ENCODE measurements at places on chromosomes 1 and 21.

DNA sequence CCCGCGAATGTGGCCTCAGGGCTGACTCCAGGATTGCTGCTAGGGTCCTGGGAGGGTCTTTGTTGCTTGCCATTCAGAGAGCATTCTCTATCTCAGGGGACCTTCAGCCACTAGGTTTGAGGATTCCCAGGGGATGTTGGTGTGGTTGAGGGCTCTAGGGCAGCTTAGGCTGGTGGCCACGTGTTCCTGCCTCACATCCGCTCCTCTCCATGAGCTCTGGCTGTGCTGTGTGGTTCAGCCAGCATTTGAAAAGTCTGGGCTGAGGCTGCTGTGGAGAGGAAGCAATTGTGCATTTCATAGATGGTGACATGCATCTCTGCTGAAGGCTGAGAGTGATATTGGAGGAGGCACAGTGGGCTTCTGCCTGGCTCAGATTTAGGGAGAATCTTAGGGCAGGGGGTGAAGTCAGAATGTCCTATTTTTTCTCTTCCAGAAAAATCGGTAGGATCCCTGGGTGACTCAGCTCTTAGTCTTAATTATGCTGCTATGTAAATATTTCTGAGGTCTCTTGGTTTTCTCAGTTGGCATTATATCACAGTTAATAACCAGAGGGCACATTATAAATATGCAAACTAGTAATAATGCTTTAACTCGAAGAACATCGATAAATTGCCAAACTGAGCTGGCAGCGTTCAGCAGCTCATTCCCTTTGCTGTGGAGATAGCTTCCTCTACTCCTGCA is 182.3 kb downstream of the CAMTA1 start:
- no peak for DNase-seq

DNA sequence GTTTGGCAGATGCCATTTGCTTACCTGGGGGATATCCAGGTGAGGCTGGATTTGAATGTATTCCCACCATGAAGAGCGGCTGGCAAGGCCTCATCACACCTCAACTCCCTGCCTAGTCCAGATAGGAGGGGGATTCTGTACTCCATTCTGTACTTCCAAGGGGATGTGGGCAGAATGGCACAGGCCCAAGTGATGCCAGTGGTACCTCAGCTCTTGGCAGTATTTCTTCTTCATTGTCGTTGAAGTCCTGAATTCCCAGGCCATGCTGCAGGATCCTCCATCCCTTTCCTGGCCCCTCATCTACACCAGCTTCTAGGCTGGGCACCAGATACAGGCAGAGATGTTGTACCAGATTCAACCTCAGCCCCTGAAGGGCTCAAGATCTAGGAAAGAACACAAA is 47.9 kb downstream of the KLHDC7A start:
- no peak for DNase-seq

- DNase-seq = no peak
Measured at GRCh38 chr1:6862906-6863305, 77.7 kb downstream of the CAMTA1 start.

- DNase-seq = no peak
Measured at GRCh38 chr1:27724961-27725373, 794 bp upstream of the FAM76A start.

- DNase-seq = no peak
Measured at GRCh38 chr1:30842697-30843354, 65.7 kb downstream of the SDC3 start.

- DNase-seq = no peak
Measured at GRCh38 chr1:50243939-50244338, 135.2 kb downstream of the ELAVL4 start.
